Tibial artery (tissue), 4 donors: ENCODE measurements at places on chromosomes 2 and 18.

DNA sequence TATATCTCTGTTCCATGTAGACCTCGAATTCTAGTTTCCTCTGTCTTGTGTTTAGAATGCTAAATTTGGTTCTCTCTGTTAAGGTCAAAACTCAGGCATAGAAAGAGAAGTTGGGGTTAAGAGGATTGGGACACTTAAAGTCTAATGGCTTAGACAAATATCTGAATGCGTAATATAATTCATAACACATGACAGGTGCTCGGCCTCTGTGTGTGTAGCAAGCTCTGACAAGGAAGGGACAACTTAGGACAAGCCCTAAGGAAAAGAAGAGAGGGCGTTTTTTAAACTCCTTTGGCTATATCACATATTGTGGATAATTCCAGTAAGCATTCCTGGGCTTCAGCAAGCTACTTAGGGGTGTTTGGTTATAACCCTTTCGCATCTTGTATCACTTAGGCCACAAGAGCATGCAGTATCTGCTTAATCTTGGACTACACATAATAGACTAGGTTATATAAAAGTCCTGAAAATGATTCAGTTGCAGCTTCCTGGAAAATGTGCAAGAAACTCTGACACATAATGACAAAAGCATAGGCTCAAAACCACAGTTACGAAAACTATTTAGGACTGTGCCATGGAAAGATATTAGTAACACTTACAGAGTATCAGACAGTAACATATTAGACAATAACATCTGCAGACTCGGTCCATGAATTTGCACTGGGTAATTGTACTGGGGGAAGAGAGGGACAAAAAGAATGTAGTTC, 16.1 kb upstream of the CREB1 start:
- no peaks in the 10 kb centered on the region for H3K4me1 ChIP-seq
- DNase-seq: no peak
- H3K4me3 ChIP-seq: no peak overlapping the region
- H3K36me3 ChIP-seq: no peaks in the 10 kb centered on the region
- no peaks in the 10 kb centered on the region for H3K27me3 ChIP-seq

DNA sequence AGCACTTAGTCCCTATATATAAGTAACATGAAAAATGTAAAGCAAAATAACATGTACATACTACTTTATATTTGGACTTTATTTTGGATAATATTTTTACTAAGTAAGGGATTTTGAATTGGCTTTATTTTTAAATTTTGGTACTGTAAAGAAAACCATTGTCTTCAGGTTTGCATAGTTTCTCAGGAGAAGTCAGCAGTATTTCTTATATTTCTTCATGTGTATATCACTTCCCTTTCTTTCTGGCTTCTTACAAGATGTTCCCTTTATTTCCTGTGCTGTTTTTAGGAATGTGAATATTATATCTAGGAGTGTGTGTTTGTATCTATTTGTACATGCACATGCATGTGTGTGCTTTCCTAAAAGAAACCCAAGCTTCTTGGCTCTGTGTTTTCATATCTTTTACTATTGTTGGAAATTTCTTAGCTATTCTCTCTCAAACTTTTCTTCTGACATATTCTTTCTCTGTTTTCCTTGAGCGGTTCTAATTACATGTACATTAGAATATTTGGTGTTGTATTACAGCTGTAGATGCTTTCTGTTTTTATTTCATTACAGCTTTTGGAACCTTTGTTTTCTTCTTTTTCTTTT, 1549.7 kb upstream of the ACVR2A start:
- no peak overlapping the region for H3K27ac ChIP-seq
- H3K4me3 ChIP-seq: no peak overlapping the region
- DNase-seq: no peak
- H3K27me3 ChIP-seq: no peaks in the 10 kb centered on the region

GRCh38 chr2:194938066-194938465, 719.0 kb upstream of the SLC39A10 start:
- no peak overlapping the region for H3K27ac ChIP-seq
- no peaks in the 10 kb centered on the region for H3K36me3 ChIP-seq
- no peak overlapping the region for H3K4me3 ChIP-seq
- DNase-seq: no peak
- no peaks in the 10 kb centered on the region for H3K27me3 ChIP-seq

GRCh38 chr2:240477916-240478315, 42.5 kb downstream of the GPC1 start:
- no peak overlapping the region for H3K27ac ChIP-seq
- H3K36me3 ChIP-seq: no peaks in the 10 kb centered on the region
- H3K4me3 ChIP-seq: no peak overlapping the region
- no peaks in the 10 kb centered on the region for H3K27me3 ChIP-seq
- DNase-seq: no peak
- no peaks in the 10 kb centered on the region for H3K4me1 ChIP-seq

DNA sequence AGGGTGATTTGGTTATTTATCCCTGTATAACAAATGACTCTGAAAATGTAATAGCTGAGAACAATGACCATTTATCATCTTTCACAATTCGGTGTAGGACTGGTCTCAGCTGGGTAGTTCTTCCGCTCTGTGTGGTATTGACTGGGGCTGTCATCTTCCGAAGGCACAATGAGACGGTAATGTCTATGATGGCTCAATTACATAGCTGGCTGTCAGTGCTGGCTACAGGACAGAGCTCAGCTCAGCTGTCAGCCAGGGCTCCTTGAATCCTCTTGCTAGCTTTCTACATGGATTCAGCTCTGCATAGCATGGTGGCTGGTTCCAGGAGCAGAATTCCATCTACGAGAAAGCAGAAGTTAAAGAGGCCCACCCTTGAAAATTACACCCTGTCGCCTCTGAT, 483.8 kb downstream of the TDRD15 start:
- H3K36me3 ChIP-seq: no peaks in the 10 kb centered on the region
- no peaks in the 10 kb centered on the region for H3K27me3 ChIP-seq
- H3K4me1 ChIP-seq: no peaks in the 10 kb centered on the region
- H3K27ac ChIP-seq: no peak overlapping the region
- no peak for DNase-seq

- H3K4me1 ChIP-seq: no peaks in the 10 kb centered on the region
- DNase-seq: peak; percentile 39
- peaks cover 3% of the 10 kb centered on the region for H3K27me3 ChIP-seq
- peak overlapping the region; percentile 46 for H3K4me3 ChIP-seq
- no peak overlapping the region for H3K27ac ChIP-seq
- no peaks in the 10 kb centered on the region for H3K36me3 ChIP-seq
Measured at GRCh38 chr2:230956827-230957755, 32.0 kb upstream of the GPR55 start.

- peaks cover 34% of the 10 kb centered on the region for H3K4me1 ChIP-seq
- peaks cover 15% of the 10 kb centered on the region for H3K36me3 ChIP-seq
- no peak for DNase-seq
- H3K27me3 ChIP-seq: no peaks in the 10 kb centered on the region
- H3K4me3 ChIP-seq: no peak overlapping the region
Measured at GRCh38 chr18:9722691-9723090, 14.6 kb downstream of the RAB31 start.

GRCh38 chr2:53460937-53461336, 306.7 kb upstream of the CHAC2 start:
- H3K27ac ChIP-seq: no peak overlapping the region
- no peak for DNase-seq
- no peaks in the 10 kb centered on the region for H3K27me3 ChIP-seq
- no peak overlapping the region for H3K4me3 ChIP-seq
- no peaks in the 10 kb centered on the region for H3K4me1 ChIP-seq
- H3K36me3 ChIP-seq: no peaks in the 10 kb centered on the region

- H3K36me3 ChIP-seq: no peaks in the 10 kb centered on the region
- DNase-seq: no peak
- no peaks in the 10 kb centered on the region for H3K27me3 ChIP-seq
- no peaks in the 10 kb centered on the region for H3K4me1 ChIP-seq
- no peak overlapping the region for H3K4me3 ChIP-seq
Measured at GRCh38 chr2:45263147-45263546, 253.9 kb upstream of the SIX2 start.

GRCh38 chr2:157628477-157629415, at the start of gene ACVR1C:
Gene ACVR1C (minus strand): TSS chr2:157628864. CDS start chr2:157628644, 220 bp downstream.
- no peak within 1 kb of the TSS for H3K27ac ChIP-seq
- peaks cover 6% of the 10 kb centered on the region for H3K27me3 ChIP-seq
- H3K4me1 ChIP-seq: peaks cover 12% of the 10 kb centered on the region
- peak; percentile 31 for DNase-seq
- no peaks in the 10 kb centered on the region for H3K36me3 ChIP-seq
- peak within 1 kb of the TSS; percentile 55 for H3K4me3 ChIP-seq

GRCh38 chr2:86274918-86275275, 62.5 kb downstream of the REEP1 start:
- DNase-seq: no peak
- peaks cover 11% of the 10 kb centered on the region for H3K36me3 ChIP-seq
- H3K27me3 ChIP-seq: no peaks in the 10 kb centered on the region
- no peak overlapping the region for H3K27ac ChIP-seq

- no peak for DNase-seq
- no peaks in the 10 kb centered on the region for H3K4me1 ChIP-seq
- no peak overlapping the region for H3K4me3 ChIP-seq
- H3K36me3 ChIP-seq: no peaks in the 10 kb centered on the region
Measured at GRCh38 chr2:237556773-237557632, 9.4 kb upstream of the PRLH start.

DNA sequence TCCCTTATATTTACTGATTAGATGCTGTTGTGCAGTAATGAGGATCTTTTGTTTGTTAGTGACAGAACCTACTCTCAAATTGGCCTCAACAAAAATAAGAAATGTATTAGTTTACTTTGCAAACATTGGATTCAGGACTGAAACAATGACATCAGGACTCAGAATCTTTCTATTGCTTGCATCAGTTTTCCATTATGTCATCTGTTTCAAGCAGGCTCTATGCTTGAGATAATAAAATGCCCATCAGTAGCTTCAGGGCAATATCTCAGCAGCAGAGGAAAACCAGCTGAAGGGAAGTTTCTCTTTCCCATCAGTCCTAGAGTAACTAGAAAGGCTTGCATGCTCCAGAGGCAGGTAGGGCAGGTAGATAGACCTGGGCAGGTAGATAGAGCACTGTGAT, 375.5 kb upstream of the SLC8A1 start:
- DNase-seq: no peak
- no peaks in the 10 kb centered on the region for H3K36me3 ChIP-seq
- H3K27me3 ChIP-seq: no peaks in the 10 kb centered on the region
- peaks cover 4% of the 10 kb centered on the region for H3K4me1 ChIP-seq
- no peak overlapping the region for H3K27ac ChIP-seq

DNA sequence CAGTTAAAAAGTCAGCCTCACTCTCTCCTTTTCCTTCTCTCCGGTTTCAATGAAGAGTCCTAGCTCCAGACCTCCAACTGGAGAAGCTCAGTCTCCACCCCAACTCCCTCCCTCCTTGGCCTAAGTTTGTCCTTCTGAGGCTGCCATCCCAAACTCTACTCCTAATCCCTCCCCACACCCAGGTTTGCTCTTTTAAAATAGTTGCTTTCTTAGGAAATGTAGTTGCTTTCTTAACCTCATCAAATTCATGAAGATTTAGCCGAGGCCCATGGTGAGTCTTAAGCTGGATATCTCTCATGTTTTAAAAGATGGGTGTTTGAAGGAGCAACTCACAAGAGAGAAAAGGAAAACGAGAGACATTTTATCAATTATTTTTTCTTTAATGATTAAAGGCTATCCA, 937 bp upstream of the LANCL1 start:
- peak overlapping the region; percentile 83 for H3K27ac ChIP-seq
- no peaks in the 10 kb centered on the region for H3K4me1 ChIP-seq
- no peak for DNase-seq
- no peaks in the 10 kb centered on the region for H3K27me3 ChIP-seq

DNA sequence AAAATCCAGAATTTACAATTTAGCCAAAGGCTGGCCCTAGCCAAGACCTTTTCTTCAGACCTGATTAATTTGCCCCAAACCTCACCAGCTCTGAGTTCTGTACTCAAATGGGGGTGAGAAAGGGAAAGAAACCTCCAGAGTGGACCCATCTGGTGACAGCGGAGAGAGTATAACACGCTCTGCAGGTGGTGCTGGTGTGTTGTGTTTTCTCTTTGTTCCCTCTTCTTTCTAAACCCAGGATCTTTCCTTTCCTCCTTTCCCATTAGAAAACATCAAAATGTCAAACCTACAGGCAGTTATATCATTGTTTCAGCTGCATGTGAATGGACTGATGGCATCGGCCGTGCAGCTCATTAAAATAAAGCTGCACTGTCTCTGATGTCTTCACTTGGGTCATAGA, 253.2 kb upstream of the SP5 start:
- H3K36me3 ChIP-seq: no peaks in the 10 kb centered on the region
- no peaks in the 10 kb centered on the region for H3K4me1 ChIP-seq
- no peak overlapping the region for H3K4me3 ChIP-seq
- no peaks in the 10 kb centered on the region for H3K27me3 ChIP-seq
- H3K27ac ChIP-seq: no peak overlapping the region
- no peak for DNase-seq
